ENCODE measurements at places on chromosomes 13 and 19. TPM values are rescaled to one million over a fixed set of nuclear protein-coding genes. Genes with fewer than 3 reads are reported as not detected.

DNA sequence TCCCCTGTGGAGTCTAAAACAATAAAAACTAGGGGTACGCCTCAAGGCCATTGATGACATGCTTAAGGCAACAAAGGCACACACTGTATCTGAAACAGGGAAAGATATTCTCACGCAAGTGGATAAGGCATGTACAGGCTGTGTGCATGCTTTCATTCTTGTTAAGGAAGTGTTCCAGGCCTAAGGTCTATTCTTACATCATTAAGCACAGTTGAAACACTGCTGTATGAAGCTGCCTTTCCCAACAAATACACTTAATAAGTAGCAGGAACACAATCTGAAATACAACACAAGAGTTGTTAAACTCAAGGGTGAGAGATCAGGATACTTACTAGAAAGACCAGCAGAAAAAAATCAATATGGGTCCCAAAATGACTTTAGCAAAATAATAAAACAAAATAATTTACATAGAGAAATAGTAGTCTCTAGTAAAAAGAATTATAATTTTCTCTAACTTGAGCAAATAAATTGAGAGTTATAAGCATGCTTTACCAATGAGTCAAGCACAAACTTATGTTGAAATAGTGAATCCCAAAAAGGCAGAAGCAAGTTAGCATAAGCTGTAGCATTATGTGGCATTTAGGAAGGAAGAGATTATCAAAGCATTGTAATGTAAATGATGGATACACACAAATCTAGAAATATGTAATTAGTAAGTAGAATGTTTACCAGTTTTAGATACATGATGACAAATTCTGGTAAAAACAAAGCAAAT, 796.9 kb downstream of the SLITRK1 start:
- H3K27me3 ChIP-seq = no peaks in the 10 kb centered on the region
- H3K4me3 ChIP-seq = no peak overlapping the region
- no peaks in the 10 kb centered on the region for H3K4me1 ChIP-seq
- no peak overlapping the region for H3K27ac ChIP-seq
- H3K36me3 ChIP-seq = no peaks in the 10 kb centered on the region
- DNase-seq = no peak

GRCh38 chr13:50898338-50898737, 11.3 kb upstream of the RNASEH2B start:
- H3K4me1 ChIP-seq = peaks cover 14% of the 10 kb centered on the region
- no peak overlapping the region for H3K27ac ChIP-seq
- no peak overlapping the region for H3K4me3 ChIP-seq
- DNase-seq = no peak
- H3K27me3 ChIP-seq = no peaks in the 10 kb centered on the region

- no peaks in the 10 kb centered on the region for H3K36me3 ChIP-seq
- no peak overlapping the region for H3K4me3 ChIP-seq
- DNase-seq = no peak
- no peak overlapping the region for H3K27ac ChIP-seq
- H3K4me1 ChIP-seq = no peaks in the 10 kb centered on the region
Measured at GRCh38 chr13:67156723-67157060, 73.4 kb downstream of the PCDH9 start.

GRCh38 chr19:45402298-45403061, 2.4 kb downstream of the PPP1R13L start:
- no peak overlapping the region for H3K27ac ChIP-seq
- peaks cover 68% of the 10 kb centered on the region for H3K27me3 ChIP-seq
- H3K4me3 ChIP-seq = no peak overlapping the region
- DNase-seq = peak; percentile 62
- peaks cover 2% of the 10 kb centered on the region for H3K36me3 ChIP-seq

GRCh38 chr13:80262051-80262695, 78.8 kb downstream of the SPRY2 start:
- H3K36me3 ChIP-seq = no peaks in the 10 kb centered on the region
- peaks cover 6% of the 10 kb centered on the region for H3K27me3 ChIP-seq
- H3K27ac ChIP-seq = no peak overlapping the region
- no peak for DNase-seq

GRCh38 chr13:22487932-22488331, 692.8 kb upstream of the SGCG start:
- no peak overlapping the region for H3K27ac ChIP-seq
- no peak overlapping the region for H3K4me3 ChIP-seq
- DNase-seq = no peak
- H3K4me1 ChIP-seq = no peaks in the 10 kb centered on the region
- H3K27me3 ChIP-seq = no peaks in the 10 kb centered on the region

GRCh38 chr19:17611462-17612244, 56.2 kb downstream of the COLGALT1 start:
- no peak for DNase-seq
- peaks cover 23% of the 10 kb centered on the region for H3K27me3 ChIP-seq
- no peak overlapping the region for H3K4me3 ChIP-seq
- H3K36me3 ChIP-seq = no peaks in the 10 kb centered on the region

DNA sequence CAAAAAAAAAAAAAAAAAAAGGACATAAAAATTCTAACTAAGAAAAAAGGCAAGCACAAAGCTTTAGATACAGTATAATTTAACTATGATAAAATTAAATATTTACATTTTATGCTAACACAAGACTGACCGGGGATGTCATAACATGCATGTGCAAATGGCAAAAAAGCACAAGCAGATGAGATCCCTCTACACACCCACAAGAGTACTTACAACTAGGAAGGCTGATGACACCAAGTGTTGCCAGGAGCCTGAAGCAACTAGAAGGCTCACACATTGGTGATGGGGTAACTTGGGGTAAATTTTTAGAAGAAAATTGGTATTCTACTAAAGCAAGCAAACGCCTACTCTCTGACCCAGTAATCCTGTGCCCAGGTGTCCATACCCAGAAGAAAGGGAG, 6.7 kb downstream of the PCID2 start:
- peaks cover 14% of the 10 kb centered on the region for H3K36me3 ChIP-seq
- no peak for DNase-seq
- no peaks in the 10 kb centered on the region for H3K27me3 ChIP-seq
- H3K27ac ChIP-seq = no peak overlapping the region
- no peak overlapping the region for H3K4me3 ChIP-seq

- H3K4me1 ChIP-seq = peaks cover 6% of the 10 kb centered on the region
- peaks cover 3% of the 10 kb centered on the region for H3K36me3 ChIP-seq
- no peak for DNase-seq
- no peaks in the 10 kb centered on the region for H3K27me3 ChIP-seq
- H3K27ac ChIP-seq = no peak overlapping the region
Measured at GRCh38 chr19:15443838-15444237, 5.9 kb downstream of the WIZ start.

GRCh38 chr19:50817941-50818858, 5.4 kb downstream of the KLK1 start:
- H3K27ac ChIP-seq = no peak overlapping the region
- peak overlapping the region; percentile 70 for H3K4me3 ChIP-seq
- DNase-seq = peak; percentile 62
- H3K4me1 ChIP-seq = peaks cover 38% of the 10 kb centered on the region
- H3K27me3 ChIP-seq = peaks cover 87% of the 10 kb centered on the region
- peaks cover 2% of the 10 kb centered on the region for H3K36me3 ChIP-seq

- peaks cover 15% of the 10 kb centered on the region for H3K4me1 ChIP-seq
- no peaks in the 10 kb centered on the region for H3K36me3 ChIP-seq
- no peak overlapping the region for H3K27ac ChIP-seq
Measured at GRCh38 chr19:47430041-47430802, 10.9 kb upstream of the MEIS3 start.

- H3K4me1 ChIP-seq = no peaks in the 10 kb centered on the region
- no peaks in the 10 kb centered on the region for H3K27me3 ChIP-seq
- DNase-seq = no peak
- H3K4me3 ChIP-seq = no peak overlapping the region
- no peak overlapping the region for H3K27ac ChIP-seq
- H3K36me3 ChIP-seq = peaks cover 19% of the 10 kb centered on the region
Measured at GRCh38 chr19:11063434-11063833, 25.8 kb upstream of the LDLR start.

GRCh38 chr19:55678121-55678671, 3.2 kb downstream of the EPN1 start:
- peaks cover 35% of the 10 kb centered on the region for H3K36me3 ChIP-seq
- no peak for DNase-seq
- H3K27ac ChIP-seq = peak overlapping the region; percentile 2
- no peaks in the 10 kb centered on the region for H3K27me3 ChIP-seq

GRCh38 chr19:50777830-50778303, 7.6 kb downstream of the GPR32 start:
- H3K4me3 ChIP-seq = no peak overlapping the region
- peaks cover 12% of the 10 kb centered on the region for H3K4me1 ChIP-seq
- no peak overlapping the region for H3K27ac ChIP-seq
- H3K36me3 ChIP-seq = no peaks in the 10 kb centered on the region
- peaks cover 84% of the 10 kb centered on the region for H3K27me3 ChIP-seq

GRCh38 chr13:102091231-102091630, 310.6 kb downstream of the FGF14 start:
- H3K27ac ChIP-seq = no peak overlapping the region
- H3K4me3 ChIP-seq = no peak overlapping the region
- H3K27me3 ChIP-seq = peaks cover 10% of the 10 kb centered on the region
- no peak for DNase-seq
- no peaks in the 10 kb centered on the region for H3K36me3 ChIP-seq

DNA sequence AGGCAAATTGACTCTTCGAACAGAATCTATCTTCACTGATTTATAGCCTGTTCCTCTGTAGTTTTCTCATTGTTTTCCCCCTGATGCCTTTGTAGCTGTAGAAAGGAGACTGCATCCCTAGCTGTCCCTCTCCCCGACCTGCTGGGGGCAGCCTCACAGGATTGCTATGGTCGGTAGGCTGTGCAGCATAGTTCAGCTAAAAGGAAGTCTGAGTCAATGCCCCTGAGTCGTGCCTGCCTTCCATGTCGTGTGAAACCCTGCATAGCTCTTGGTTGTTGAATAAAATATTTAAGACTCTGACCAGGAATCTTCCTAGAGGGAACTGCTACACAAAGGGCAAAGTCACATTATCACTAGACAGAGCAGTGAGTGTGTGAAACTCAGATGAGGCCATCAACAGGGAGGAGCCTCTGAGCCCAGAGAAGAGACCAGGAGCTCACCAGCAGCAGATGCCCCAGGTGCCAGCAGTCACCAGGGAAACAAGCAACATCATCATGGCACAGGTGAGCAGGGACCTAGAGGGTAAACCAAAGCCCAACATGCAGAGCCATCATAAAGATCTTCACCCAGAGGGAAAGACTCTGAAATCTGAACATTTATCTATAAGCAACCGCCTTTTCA, 108.4 kb upstream of the NBEA start:
- DNase-seq = no peak
- no peaks in the 10 kb centered on the region for H3K36me3 ChIP-seq
- no peak overlapping the region for H3K27ac ChIP-seq
- no peak overlapping the region for H3K4me3 ChIP-seq
- no peaks in the 10 kb centered on the region for H3K4me1 ChIP-seq

IFNL1 gene
- not detected for total RNA-seq

UGGT2 gene
- total RNA-seq = not detected

MEIOSIN gene
- total RNA-seq = 0.08 TPM

ZNF440 gene
- 6.3 TPM for total RNA-seq

ZNF382 gene
- total RNA-seq = 7.4 TPM

EDNRB gene
- not detected for total RNA-seq

OLFM2 gene
- 2.7 TPM for total RNA-seq
